ENCODE measurements at places on chromosomes 4 and X.

DNA sequence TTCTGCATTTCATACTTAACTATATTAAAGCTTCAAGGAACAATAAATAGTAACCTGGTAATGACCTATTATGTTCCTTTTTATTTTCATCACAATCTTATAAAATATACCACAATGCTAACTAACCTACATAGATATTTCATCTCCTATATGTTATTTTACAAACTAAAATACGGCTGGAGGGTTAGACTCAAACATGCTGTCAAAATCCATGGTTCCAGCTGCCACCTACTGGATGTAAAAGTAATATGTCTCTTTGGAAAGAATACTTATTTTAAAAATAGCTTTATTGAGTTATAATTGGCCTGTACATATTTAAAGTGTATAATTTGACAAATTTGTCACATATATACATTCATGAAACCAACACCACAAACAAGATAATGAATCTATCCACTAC is 15.0 kb downstream of the RGN start:
- DNase-seq, result no peak

DNA sequence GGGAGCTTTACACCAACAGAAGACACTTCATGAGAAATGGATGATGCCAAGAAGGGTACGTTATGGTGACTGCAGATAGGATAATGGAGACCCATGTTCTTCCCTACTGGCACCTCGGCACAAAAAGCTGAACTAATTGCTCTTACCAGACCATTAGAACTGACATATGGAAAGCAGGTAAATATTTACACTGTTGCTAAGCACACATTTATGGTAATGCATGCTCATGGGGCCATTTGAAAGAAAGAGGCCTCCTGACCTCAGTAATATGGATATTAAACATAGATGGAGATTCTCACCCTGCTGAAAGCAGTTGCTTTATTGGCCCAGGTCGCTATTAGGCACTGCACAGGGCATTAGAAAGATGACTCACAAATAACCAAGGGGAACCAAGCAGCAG is 1759.6 kb downstream of the C4orf33 start:
- no peak for DNase-seq

DNA sequence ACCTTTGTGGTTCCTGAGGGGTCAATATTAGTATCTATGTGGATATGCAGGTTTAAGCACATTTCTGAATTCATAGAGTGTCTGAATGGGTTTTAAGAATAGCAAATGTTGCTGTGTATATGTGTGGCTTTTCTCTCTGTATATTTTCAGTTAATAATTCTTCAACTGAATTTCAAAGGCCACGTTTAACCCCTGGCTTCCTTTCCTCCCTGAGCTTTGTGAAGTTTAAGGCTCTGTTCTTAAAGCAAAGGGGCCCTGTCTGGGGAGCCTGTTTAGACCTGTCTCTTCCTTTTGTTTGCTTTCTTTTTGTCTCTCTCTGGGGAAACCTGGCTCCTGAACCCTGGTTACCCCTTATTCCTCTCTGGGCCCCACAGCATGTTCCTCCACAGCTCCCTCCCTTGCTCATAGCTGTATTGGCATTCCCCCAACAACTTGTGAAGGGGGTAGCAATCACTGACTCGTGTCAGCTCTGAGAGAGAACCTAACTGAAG is 139.1 kb downstream of the COL4A6 start:
- DNase-seq, result peak; percentile 66

DNA sequence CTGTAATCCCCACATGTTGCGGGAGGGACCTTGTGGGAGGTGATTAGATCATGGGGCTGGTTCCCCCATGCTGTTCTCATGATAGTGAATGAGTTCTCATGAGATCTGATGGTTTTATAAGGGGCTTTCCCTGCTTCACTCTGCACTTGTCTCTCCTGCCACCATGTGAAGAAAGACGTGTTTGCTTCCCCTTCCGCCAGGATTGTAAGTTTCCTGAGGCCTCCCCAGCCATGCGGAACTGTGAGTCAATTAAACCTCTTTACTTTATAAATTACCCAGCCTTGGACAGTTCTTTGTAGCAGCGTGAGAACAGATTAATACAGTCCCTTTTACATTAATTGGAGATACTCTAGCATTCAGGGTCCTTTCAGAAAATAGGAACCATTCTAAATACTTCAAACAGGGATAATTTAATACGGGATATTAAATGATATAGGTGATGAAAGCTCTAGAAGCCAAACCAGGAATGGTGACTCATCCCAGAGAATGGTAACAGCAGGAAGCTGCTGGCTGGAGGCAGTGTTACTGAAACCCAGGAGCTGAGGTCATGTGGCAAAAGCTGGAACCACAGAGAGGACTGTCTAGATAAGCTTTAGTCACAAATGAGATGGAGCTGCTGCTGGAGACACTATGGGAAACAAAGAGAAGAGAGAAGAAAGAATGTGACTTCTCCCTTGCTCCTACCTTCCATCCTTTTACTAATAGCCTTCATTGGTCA is 57.3 kb downstream of the GSTCD start:
- DNase-seq, result no peak

GRCh38 chr4:71553605-71554004 is 214.8 kb downstream of the SLC4A4 start:
- DNase-seq, result peak; percentile 2

Measured in thyroid gland (tissue), 4 donors.